ENCODE measurements at places on chromosomes 1 and 21.
A peak's percentile ranks its signal among the peaks of the same experiment; 100 is the strongest.

DNA sequence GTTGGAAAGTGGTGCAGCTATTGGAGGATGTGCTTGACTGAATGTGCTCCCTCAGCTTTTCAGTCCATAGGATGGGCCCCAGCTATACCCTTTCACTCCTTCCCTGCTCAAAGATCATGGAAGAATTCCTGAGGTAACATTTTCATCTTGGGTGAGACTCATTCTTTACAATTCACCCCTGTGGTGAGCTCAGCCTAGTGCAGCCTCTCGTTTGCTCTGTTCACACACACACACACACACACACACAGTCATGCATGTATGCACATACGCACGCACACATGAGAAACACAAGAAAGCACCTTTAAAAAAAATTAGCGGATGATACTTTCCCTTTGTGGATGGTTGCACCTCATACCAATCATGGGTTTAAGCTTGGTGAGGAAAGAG lies 25.8 kb downstream of the CCN1 start:
- no peak for DNase-seq

DNA sequence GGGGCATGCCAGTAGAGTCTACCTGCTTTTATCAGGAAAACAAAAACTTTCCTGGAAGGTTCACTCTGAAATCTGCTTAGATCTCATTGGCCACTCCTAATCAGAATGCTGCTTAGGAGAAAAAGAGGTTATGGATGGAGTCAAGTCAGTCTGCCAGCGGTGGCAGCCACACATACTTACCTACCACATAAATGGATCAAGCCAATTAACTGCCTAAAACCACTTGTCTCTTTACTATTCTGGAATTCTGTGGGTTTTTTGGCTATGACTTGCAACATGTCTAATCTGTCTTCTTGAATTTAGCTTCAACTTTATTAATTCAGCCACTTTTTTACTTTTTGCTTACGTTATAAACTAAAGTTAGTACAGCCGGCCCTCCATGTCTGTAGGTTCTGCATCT lies 140.2 kb upstream of the SERTAD4 start:
- no peak for DNase-seq

DNA sequence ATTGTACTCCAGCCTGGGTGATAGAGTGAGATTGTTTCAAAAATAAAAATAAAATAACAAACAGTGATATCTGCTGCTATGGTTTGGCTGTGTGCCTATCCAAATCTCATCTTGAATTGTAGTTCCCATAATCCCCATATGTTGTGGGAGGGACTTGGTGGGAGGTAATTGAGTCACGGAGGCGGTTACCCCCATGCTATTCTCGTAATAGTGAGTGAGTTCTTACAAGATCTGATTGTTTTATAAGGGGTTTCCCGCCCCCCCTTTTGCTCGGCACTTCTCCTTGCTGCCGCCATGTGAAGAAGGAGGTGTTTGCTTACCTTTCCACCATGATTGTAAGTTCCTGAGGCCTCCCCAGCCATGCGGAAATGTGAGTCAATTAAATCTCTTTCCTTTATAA lies 47.8 kb downstream of the ACTL8 start:
- DNase-seq: no peak

- no peak for DNase-seq
Measured at GRCh38 chr21:43208561-43209332, 39.9 kb downstream of the CRYAA start.

- DNase-seq: no peak
Measured at GRCh38 chr1:6110326-6110725, 64.6 kb downstream of the KCNAB2 start.

DNA sequence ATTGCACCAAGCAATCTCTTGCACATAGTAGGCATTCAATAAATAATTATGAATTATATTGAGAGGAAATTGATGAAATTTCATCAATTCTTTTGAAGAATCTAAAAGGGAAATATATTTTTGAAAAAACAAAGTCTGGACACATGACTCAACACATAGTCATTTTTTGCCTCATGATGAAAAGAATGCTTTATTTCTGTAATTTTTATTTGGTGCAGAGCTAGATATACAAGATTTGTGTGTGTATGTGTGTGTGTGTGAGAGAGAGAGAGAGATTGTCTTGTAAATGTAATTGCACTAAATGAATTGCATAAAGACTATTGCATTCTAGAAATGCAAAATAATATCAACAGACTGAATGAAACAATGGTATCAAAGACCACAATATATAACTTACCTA lies 206.2 kb upstream of the C1orf87 start:
- DNase-seq: no peak

DNA sequence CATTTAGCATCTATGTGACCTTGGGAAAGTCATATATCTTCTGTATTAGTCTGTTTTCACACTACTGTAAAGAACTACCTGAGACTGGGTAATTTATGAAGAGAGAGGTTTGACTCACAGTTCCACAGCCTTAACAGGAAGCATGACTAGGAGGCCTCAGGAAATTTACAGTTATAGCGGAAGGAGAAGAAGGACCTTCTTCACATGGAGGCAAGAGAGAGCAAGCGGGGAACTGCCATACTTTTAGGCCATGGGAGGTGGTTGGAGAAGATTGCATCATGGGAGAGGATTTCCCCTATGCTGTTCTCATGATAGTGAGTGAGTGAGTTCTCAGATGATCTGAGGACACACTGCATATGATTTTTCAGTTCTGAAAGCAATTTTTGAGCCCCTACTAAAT lies 87.9 kb downstream of the CLEC20A start:
- no peak for DNase-seq

GRCh38 chr1:118871582-118872171 lies 116.5 kb downstream of the TBX15 start:
- DNase-seq: no peak

DNA sequence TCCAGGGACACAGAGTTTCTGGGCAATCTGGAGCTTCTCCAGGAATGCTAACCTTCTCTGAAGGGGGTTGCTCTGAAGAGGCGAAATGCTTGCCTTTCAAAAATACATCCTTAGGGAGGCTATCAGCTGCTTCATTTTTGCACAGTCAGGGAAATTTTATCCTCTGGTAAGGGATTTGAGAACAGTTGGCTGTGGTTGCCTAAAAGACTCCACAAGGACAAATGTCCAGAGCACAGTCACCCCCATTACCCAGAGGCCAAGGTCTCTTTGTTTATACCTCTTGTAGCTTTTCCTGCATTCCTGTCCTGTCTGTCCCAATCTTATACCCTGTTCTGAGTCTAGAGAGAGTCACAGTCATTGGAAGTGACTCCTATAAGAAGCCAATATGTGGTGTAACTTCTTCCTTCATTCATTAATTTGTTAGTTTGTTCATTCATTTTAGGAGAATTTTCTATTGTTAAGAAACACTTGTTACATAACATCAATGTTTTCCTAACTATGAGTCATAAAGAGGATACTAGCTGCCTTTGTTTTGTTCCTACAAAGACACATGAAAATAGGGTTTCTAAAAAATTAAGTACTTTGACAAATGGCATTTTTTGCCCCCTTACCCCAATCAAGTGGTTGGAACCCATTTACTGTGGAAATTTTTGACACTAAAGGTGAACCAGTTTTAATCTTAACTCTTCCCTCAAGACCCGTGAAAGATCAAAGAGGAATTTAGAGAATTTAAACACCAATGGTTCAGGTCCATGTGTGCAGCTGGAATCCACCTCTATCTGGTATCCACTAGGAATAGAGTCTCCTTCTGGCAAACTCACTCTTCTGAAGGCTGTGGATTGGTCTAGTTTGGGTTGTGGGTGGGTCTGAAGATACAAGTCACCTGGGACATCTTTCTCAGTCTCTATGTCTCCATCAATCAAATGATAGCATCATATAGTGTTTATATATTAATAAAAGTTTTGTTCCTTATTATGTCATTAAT lies 47.1 kb downstream of the GPR88 start:
- no peak for DNase-seq

GRCh38 chr1:52551507-52552235 lies 1.2 kb downstream of the TUT4 start:
- DNase-seq: peak; percentile 45
